ENCODE measurements at places on chromosomes 3 and 15.

DNA sequence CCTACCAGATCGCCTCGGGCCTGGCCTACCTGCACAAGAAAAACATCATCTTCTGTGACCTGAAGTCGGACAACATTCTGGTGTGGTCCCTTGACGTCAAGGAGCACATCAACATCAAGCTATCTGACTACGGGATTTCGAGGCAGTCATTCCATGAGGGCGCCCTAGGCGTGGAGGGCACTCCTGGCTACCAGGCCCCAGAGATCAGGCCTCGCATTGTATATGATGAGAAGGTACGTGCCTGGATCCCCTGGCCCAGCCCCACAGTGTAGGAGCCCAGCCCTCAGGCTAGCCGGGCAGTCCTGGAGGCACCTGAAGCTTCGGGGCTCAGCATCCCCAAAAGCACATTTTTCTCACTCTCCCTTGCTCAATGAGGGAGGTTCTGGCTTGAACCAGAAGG lies 135.8 kb downstream of the LRRK1 start:
- DNase-seq: peak; percentile 71

DNA sequence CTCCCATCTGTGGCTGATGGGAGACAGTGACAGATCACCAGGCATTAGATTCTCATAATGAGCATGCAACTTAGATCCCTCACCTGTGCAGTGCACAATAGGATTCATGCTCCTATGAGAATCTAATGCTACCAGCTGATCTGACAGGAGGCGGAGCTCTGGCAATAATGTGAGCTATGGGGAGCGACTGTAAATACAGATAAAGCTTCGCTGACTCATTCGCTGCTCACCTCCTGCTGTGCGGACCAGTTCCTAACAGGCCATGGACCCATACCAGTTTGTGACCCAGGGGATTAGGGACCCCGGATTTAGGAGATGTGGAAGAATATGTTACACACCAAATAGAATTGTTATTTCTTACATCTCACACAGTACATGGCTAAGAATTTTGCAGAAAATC lies 6.7 kb downstream of the ARGFX start:
- DNase-seq: peak; percentile 87

DNA sequence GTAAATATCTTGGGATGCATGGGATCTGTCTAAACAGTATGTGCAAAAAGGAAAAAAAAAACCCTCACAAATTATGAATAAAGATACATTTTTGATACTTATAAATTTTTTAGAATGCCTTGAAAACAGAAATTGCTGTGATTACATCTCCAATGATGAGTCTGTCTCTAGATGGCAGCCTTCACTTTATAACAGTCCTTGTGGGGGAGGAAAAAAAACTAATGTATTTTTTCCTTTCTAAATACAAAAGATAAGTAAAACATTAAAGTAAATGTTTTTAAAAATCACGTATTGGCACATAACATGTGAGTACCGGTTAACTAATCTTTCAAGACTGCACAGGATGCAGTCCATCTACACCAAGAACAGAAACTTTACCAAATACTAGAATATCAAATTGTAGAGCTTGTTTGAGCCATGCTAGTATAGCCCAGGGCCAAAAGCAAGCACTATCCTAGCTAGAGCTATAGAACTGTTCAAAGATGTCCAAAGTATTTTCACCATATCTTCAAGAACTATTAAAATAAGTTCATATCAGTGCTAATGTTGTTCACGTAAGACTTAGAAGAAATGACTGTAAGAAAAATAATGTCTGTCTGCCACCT lies 206.4 kb downstream of the STAG1 start:
- no peak for DNase-seq

DNA sequence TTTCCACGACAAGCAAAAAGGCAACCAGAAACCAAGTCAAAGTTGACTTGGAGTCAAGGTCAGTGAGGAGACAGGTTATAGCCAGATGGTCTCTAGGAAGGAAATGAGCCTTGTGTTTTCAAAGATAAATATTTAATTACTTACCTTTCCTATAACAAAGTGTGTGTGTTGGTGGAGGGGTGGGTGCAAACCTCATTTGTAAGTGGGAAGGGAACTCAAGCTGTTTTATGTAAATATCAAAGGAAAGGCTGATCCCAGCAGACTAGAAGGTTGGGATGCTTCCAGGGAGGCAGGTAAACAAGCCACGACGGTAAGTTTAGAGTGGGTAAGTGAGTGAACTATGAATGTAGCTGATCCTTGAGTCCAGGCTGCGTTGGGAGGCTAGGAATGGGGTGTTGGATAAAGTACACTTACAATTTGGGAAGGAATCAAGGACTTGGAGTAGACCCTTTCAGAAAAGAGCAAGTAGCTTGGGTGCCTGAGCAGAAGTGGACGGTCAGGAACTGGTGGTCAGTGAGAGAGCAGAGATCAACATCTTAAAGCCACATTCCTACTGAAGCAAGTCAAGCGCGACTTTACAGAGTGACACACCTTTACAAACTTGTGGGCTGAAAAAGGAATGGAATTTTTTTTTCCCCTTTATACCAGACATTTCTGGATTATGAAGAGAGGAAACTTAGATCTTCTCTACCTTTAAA lies 82.0 kb upstream of the TBL1XR1 start:
- DNase-seq: no peak

GRCh38 chr15:36590838-36591237 lies 11.4 kb downstream of the CDIN1 start:
- no peak for DNase-seq

- DNase-seq: no peak
These were observed 36.1 kb downstream of the CTDSPL start for GRCh38 chr3:37897763-37898162.

DNA sequence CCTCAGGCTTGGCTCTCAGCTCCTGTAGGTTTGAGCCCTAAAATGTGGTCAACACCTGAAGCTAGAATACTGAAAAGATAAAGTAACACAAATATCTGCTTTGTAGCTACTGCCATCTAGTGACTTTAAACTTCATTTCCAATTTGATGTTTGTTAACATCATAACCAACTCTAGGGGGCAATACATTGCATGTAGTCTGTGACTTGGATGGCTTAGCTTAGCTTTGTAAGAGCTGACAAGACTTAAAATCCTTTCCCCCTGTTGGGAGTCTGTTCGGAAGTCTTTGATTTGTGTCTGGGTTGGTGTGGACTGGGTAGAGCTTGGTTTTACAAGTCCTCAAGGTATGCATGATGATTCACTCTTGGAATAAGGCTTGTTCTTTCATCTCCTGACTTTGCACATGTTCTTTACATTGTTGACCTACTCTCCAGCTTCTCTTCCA lies 51.7 kb downstream of the SCN11A start:
- peak; percentile 73 for DNase-seq

- DNase-seq: no peak
These were observed 16.9 kb downstream of the STIMATE start for GRCh38 chr3:52880474-52880873.

DNA sequence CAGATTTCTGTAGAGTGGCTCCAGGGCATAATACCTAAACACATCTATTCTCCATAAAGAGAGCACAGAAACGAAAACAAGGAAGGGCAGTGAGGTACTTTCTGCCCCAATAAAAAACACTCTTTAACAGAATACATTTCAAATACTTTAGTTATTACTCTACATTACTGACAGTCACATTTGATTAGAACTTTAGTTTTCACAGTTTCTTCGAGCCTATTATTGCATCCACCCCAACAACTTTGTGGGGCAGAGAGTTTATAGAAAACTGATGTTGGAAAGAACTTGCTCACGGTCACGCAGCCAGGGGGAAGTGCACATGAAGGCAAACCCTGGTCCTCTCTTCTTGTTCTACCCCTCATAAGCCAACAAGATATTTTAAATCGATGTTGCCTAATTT lies 9.0 kb downstream of the VPS39 start:
- no peak for DNase-seq

DNA sequence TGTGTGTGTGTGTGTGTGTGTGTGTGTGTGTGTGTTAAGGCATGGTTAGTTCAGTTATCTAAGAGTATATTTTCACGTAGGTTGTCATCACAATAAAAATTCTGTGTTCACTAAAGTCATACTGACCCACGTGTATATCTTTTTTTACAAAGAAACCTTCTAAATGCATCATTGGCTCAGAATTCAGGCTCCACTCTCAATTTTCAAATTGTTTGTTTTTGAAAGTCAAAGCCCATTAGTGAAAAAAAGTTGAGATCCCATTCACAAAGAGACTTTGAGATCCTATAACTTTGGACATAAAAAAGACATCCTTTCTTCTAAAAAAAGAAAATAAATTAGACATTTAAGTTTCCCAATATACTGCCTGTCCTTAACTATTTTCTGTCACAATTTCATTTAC lies 59.3 kb downstream of the GBE1 start:
- DNase-seq: no peak

DNA sequence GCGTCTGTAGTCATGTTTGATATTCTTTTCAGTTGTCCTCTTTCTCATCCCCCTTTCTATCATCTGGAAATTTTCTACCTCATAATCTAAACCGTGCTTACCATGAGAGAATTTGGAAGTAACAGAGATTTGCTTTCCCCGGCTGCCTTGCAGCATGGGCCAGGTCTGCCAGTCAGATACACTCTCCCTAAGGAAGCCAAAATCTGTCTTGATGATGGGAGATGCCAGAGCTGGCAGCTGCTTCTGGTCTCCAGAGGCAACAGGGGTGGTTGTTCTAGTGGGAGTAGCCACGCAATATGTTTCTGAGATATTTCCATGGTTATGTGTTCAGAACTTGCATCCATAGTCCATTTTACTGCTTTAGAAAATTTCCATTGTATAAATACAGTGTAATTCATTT lies 218.9 kb upstream of the RORA start:
- no peak for DNase-seq

GRCh38 chr3:54784021-54784420 lies 143.8 kb downstream of the LRTM1 start:
- DNase-seq: no peak

GRCh38 chr3:140097874-140098635 lies 163.1 kb downstream of the CLSTN2 start:
- DNase-seq: no peak

DNA sequence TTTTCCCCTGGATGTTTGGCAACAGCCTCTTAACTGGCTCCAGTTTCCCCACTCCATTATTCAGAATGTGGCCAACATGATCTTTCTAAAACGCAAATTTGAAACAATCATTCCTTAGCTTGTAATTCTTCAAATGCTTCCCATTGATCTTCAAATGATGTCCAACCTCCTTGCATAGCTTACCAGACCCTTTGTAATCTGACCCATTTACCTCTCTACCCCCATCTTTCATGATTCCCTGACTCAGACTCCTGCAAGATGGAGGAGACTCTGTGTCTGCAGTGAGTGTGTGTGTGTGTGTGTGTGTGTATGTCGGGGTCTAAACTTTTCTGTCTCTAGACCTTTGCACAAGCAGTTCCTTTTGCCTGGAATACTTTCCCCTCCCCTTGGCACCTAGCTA lies 515.7 kb upstream of the PROK2 start:
- no peak for DNase-seq

GRCh38 chr3:172702256-172702655 lies 8.6 kb downstream of the NCEH1 start:
- DNase-seq: no peak

DNA sequence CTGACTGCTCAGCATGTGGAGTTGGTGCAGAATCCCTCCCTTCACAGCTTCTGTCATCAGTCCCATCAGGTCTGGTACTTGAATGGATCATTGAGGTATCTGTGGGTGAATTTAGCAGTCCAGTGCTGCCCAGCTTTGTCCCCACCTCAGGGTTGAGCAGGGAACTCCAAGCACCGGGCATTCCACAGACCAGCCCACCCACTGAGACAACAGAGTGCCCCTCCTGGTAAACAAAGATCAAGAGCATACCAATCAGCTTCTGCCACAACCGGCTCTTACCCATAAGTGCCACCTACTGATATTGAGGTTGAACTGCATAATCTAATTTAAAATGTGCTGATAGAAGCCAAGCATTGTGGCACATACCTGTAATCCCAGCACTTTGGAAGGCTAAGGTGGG lies 57.1 kb upstream of the FXR1 start:
- DNase-seq: no peak

GRCh38 chr3:31106912-31107311 lies 212.5 kb upstream of the GADL1 start:
- no peak for DNase-seq

DNA sequence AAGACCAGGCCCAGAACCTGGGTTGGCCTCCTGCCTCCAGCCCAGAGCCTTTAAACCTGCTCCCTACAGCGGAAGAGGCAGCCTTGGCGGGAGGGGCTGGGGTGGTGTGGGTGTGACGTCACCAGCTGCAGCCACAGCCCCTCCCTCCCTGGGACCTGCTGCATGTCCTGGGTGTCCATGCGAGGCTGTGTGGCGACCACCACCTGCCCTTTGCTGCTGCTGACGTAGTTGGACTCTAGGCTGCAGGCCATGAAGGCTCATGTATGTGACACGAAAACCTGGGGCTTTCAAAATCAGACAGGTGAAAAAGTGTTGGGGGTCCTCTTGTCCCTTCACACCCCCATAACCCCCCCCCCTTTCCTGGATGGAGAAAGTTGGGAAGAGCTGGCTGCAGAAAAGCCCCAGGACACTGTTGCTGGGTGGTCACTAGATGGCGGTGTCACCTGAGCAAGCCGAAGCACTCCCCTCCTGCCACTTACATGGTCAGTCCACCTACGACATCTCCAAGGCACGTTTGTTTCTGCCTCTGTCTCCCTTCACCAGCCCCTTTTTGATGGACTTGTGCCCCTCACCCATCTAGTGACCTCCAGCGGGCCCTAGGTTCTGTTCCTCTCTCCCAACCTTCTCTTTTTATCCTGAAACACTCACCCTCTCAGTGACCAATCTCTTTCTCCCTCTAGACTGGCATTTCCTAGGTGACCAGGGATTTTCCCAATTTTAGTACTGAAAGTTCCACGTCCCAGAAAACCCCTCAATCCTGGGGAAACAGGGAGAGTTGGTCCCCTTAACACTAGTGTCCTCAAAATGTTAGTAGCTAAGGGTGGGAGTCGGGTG lies 35.2 kb downstream of the SLC6A20 start:
- DNase-seq: peak; percentile 38

- DNase-seq: no peak
These were observed 20.9 kb upstream of the LDHAL6B start for GRCh38 chr15:59185725-59186124.

DNA sequence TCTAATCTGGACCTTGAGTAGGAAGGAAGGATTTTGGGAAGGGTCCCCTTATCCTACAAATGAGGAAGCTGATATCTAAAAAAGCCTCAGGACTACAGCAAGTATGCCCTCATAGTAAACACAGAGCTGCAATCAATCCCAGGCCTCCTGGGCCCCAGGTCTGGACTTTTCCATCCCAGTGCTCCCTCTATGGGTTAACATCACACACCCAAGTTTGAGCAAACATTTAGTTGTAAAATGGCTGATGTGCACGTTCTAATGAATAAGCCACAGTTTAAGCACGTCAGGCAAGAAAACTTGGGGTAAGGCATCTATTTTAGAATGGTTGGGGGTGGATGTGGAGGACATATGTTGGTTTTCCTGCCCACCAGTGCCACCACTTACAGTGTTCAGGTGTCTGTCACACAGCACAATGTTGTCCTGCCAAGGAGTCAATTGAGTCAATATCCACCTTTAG lies 44.3 kb upstream of the UBE2E1 start:
- no peak for DNase-seq

DNA sequence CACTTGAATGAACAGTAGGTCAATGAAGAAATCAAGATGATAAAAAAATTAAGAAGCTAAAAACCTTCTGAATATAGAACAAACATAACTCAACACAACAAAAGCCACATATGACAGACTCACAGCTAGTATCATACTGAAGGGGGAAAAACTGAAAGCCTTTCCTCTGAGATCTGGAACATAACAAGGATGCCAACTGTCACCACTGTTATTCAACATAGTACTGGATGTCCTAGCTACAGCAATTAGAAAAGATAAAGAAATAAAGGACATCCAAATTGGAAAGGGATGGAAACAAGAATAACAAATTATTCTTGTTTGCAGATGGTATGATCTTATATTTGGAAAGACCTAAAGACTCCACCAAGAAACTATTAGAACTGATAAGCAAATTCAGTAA lies 60.8 kb downstream of the ILDR1 start:
- DNase-seq: no peak
